ENCODE measurements at places on chromosomes 4 and X. TPM values are rescaled to one million over a fixed set of nuclear protein-coding genes. Genes with fewer than 3 reads are reported as not detected.

DNA sequence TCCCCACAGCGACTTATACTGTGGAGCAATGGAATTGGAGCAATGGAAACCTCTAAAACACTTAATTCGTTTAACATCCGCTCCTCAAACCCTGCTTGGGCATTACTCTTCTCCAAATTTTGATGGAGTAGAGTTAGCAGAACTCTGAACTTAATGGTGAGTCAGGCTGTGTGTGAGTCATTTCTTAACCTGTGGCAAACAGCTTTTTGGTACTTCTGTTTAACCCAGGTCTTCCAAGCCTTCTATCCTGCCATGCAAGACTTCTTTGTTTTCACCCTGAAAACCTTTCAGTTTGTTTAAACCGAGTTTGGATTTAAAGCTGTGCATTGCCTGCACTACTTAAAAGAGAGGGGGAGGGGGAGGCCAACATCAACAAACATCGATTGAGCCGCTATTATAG is 3.6 kb upstream of the AMOT start:
- H3K27me3 ChIP-seq, result no peaks in the 10 kb centered on the region
- H3K36me3 ChIP-seq, result no peaks in the 10 kb centered on the region
- no peak overlapping the region for H3K4me3 ChIP-seq
- H3K27ac ChIP-seq, result no peak overlapping the region

- no peaks in the 10 kb centered on the region for H3K27me3 ChIP-seq
- no peak overlapping the region for H3K27ac ChIP-seq
- DNase-seq, result no peak
- no peaks in the 10 kb centered on the region for H3K36me3 ChIP-seq
These were observed 279.3 kb downstream of the INPP4B start for GRCh38 chr4:142566777-142567176.

- H3K27ac ChIP-seq, result no peak overlapping the region
- H3K4me3 ChIP-seq, result no peak overlapping the region
- peaks cover 61% of the 10 kb centered on the region for H3K36me3 ChIP-seq
- H3K4me1 ChIP-seq, result no peaks in the 10 kb centered on the region
These were observed 35.3 kb upstream of the NDUFC1 start for GRCh38 chr4:139337612-139338011.

DNA sequence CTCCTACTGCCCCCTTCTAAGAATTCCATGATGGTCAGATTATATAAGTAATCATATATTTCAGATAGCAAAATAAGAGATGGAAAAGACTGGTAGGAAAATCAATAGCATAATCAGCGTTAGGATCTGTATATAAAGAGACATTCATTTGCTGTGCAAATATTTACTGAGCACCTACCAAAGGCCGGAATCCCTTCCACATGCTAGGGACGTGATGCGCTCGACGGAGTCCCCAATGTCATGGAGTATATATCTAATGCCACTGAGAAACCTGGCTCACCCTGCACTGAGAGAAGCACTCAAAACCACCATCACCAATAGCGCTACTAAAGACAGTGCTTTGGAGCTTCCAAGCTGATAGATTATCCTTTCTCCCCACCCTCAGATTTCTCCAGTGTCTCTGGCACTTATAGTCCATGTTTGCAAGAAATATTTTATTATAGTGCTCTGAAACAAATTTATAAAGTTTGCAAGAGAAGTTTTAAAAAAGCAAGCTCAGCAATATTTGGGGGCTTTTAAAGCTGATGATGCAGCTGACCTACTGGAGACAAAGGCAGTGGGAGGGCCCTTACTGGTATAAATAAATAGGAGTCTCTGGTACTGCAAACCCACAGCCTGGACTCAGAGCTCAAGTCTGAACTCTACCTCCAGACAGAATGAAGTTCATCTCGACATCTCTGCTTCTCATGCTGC is at the start of gene CXCL13:
Gene CXCL13 (plus strand): TSS at position 611 of the 693 bp plus-strand sequence. CDS start 46 bp downstream, at position 657.
- no peaks in the 10 kb centered on the region for H3K27me3 ChIP-seq
- H3K36me3 ChIP-seq, result no peaks in the 10 kb centered on the region
- H3K4me3 ChIP-seq, result no peak within 1 kb of the TSS
- no peak for DNase-seq
- no peak within 1 kb of the TSS for H3K27ac ChIP-seq

- H3K36me3 ChIP-seq, result no peaks in the 10 kb centered on the region
- no peaks in the 10 kb centered on the region for H3K4me1 ChIP-seq
- DNase-seq, result no peak
- no peak overlapping the region for H3K27ac ChIP-seq
- no peak overlapping the region for H3K4me3 ChIP-seq
These were observed 509.6 kb upstream of the FAM241A start for GRCh38 chr4:111635646-111636045.

- peaks cover 28% of the 10 kb centered on the region for H3K4me1 ChIP-seq
- H3K27me3 ChIP-seq, result no peaks in the 10 kb centered on the region
- H3K4me3 ChIP-seq, result no peak overlapping the region
- peaks cover 25% of the 10 kb centered on the region for H3K36me3 ChIP-seq
- DNase-seq, result no peak
These were observed 71.0 kb downstream of the PRSS12 start for GRCh38 chr4:118281611-118282442.

- no peaks in the 10 kb centered on the region for H3K4me1 ChIP-seq
- no peak for DNase-seq
- H3K4me3 ChIP-seq, result no peak overlapping the region
- H3K27me3 ChIP-seq, result no peaks in the 10 kb centered on the region
- no peaks in the 10 kb centered on the region for H3K36me3 ChIP-seq
These were observed 210.9 kb downstream of the KLHL4 start for GRCh38 chrX:87728459-87728858.

DNA sequence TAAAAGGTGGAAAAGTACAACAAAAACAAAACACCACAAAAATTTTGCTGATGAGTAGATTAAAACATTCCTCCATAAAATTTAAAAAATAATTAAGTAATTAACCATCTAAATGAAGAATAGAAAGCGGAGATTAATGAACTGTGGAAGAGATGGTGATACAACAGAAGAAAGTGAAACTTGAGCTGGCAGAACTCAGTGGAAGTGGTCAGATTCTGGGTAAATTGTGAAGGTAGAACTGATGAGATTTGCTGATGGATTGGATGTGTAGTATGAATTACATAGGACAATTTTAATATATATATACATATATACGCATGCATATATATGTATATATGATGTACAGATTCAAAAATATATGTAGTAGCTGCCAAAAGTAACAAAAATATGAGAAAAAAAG is 73.9 kb downstream of the AMOT start:
- DNase-seq, result no peak
- no peak overlapping the region for H3K4me3 ChIP-seq
- H3K4me1 ChIP-seq, result no peaks in the 10 kb centered on the region
- H3K27ac ChIP-seq, result no peak overlapping the region

DNA sequence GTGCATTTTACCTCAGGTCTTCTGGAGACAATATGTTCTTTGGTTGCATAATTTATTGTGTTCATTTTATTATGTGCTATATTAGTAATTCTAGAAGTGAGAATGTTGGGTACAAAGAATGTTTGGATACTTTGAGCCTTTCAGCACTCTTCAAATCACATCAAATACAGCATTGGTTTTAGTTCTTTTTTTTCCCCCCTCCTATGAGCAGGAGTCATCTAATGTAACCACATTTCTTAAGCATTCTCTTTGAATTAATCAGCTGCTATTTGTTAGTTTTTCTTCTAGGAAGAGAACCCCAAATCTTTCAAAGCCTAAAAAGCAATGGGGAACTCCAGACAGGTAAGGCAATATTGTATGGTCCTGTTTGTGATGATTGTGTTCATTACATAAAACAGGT is 46.7 kb downstream of the ARL9 start:
- no peak overlapping the region for H3K27ac ChIP-seq
- DNase-seq, result no peak
- H3K4me3 ChIP-seq, result no peak overlapping the region
- H3K4me1 ChIP-seq, result no peaks in the 10 kb centered on the region

Gene TEX11
- total RNA-seq, result not detected

Gene H2BW2
- total RNA-seq, result not detected

Gene RBM46
- not detected for total RNA-seq

Gene SHROOM4
- 8.2 TPM for total RNA-seq

Gene LDB2
- 23.6 TPM for total RNA-seq
